NCI-H2081 treated with DMSO at 0.1 percent for 48 hours (cell line): ENCODE measurements at places on chromosomes 1 and 21.

GRCh38 chr1:79847700-79848099, 841.2 kb upstream of the ADGRL4 start:
- DNase-seq, result no peak

GRCh38 chr1:42162181-42162580, 2.4 kb downstream of the GUCA2A start:
- no peak for DNase-seq

GRCh38 chr1:54403808-54404261, 2.4 kb downstream of the SSBP3 start:
- no peak for DNase-seq

DNA sequence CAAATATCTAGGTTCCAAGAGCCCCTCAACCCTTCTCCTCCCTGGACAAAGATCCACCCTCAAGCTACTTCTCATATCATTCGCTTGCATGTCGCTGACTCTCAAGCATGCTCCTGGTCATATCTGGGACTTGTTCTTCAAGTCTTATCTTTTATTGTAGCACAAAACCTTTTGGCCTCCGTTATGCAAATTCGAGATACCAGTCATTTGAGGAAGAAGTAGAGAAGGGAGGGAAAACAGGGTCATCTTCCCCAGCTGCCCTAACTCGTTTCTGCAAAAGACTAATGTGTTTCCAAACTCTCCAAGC, 63.8 kb upstream of the ETS2 start:
- no peak for DNase-seq

GRCh38 chr1:7225711-7226505, 440.7 kb downstream of the CAMTA1 start:
- no peak for DNase-seq

GRCh38 chr1:5850503-5850902, 141.7 kb downstream of the NPHP4 start:
- no peak for DNase-seq

DNA sequence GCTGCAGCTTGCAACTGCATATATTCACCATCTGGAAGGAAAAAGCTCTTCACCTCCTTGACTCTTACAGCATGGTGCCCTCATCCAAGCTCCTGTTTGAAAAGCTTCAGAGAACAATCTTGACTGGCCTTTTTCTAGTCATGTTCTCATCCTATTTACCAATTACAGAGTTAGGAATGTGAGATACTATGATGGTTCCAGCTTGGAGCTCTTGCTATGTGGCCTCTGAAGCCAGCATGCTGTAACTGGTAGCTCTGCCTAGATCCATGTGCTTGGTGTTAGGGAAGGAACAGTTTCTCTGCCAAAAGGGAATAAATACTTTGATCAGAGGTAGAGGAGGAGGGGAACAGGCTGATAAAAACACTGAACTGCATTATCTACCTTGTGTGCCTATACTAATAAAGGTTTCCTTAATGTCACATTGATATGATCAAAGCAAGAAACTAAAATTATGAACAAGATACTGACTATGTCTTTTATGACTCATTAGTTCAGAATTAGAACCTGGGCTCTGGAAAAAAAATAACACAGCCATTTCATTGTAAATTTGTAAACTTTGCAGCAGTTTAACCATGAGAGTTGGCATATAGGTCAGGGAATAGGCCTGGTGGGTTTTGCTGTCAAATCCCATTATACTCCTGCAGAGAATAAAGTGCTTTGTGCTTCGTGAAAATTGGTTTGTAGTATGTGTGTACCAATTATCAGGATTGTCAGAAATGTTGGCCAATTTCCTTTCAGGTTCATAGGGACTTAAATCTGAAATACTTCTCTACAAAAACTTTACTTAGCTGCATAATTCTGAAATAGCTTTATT, 92.7 kb downstream of the LEPR start:
- DNase-seq, result no peak

DNA sequence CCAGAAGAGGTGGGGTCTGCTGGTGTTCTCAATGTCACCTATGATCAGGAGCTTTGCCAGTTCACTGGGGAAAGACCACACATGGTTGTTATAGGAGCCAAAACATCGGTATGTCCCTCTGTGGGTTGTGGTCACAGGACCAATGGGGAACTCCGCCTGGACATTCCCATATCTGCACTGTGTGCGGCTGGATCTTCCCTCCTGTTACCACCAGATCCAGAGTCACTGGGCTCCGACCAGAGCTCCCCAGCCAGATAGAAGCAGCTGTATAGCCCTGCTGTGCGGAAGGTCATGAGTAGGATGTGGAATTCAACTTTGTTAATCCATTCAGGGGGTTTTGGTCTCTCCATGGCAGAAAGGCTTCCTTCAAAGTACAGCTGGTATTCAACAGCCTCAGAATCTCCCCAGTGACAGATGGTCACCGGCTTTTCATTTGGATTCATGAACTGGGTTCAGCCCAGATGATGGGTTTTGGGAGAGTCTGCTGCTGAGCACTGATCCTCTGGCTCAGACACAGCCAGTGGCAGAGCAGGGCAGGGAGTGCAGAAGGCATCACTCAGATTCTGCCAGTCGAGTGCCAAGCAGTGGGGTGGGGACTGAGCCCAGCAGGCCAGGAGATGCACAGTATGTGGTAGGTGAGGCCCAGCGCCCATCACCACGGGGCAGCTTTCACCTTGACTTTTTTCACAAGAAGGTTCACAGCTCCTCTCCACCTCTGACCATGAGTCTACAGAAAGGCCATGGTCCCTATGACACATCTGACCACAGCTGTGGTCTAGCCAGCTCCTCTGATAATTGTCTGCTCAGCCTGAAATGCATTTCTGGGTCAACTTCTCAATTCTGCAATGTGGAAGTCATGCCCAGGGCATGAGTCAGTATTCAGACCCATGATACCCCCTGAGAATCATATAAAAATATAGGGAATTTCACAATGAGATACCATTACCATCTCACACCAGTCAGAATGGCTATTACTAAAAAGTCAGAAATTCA, 2.9 kb upstream of the SHCBP1L start:
- DNase-seq, result no peak

DNA sequence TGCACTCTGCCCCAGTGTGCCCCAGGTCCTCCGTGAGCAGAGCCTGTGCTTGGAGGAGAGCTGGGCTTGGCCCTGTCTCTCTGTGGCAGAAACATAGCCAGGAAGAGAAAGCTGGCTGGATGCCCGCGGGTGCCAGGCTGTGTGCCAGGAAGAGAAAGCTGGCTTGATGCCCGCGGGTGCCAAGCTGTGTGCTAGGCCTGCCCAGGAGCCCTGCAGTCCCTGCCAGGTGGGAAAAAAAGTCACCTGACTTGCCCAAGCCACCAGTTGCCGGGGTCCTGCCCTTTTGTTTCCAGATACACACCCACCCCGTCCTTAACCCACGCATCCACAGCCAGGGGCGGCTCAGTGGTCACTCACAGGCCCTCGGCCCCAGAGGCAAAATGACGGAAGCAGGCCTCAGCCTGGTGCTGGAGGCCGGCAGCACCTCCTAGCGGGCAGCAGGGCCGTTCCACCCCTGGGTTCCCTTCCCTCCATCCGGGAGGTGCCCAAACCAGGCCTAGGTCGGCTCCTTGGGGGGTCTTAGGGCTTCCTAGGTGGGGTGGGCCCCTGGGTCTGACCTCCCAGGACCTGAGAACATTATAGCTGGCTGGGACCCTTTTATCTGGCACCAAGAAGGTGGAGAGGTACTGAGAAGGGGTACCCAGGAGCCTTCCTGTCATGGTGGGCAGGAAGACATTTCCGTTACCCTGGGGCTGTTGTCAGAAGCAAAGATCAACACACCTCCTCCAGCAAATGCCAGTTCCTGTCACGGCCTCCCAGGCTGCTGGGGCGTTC, 9.1 kb downstream of the ITGB2 start:
- DNase-seq, result peak; percentile 12

GRCh38 chr1:22922640-22923039, 50.0 kb downstream of the LACTBL1 start:
- DNase-seq, result no peak

DNA sequence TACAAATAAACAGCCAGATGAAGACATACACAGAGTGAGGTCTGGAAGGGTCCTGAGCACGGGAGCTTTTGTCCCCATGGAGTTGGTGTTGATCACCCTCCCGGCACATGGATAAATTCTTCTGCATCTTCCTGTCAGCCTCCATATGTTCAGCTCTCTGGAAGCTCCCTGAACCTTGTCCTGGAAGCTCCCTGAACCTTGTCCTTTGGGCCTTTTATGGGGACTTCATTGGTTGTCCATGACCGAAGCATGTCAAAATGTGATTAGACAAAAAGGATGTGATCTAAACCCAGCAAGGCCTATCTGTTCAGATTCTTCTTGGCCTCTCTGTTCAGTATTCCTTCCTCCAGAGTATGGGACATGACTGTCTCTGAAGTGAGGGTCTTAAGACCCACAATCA, 25.4 kb upstream of the RNF11 start:
- DNase-seq, result no peak

DNA sequence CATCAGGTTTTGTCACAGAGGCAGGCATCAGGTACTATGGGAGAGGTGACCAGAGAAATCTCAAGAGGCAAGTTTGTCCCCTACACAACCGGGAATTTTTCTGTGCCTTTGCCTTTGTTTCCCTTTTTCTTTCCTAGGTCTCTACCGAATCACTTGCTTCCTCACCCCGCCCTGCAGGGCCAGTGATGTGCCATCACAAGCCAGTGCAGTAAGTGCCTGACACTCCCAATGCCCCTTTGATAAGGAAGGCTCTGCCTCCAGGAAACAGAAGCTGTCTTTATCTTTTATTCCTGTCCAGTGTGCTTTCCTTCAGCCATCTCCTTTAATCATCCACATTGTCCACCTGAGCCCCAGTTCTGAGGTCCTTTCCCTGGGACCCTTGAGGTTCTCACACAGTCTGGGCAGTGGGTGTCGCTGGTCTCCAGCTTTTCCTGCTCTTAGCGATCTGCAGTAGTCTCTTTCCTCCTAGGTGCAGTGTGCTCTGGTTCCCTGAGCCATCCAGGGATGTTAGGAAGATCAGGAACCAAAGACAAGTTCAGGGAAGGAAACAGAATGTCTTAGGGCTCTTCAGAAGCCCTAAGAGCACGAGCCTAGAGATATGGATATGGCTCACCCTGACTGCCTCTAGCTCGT, 36.6 kb downstream of the GJA5 start:
- no peak for DNase-seq

GRCh38 chr1:79815115-79815514, 808.6 kb upstream of the ADGRL4 start:
- no peak for DNase-seq

GRCh38 chr1:182217071-182217470, 155.6 kb upstream of the ZNF648 start:
- no peak for DNase-seq

DNA sequence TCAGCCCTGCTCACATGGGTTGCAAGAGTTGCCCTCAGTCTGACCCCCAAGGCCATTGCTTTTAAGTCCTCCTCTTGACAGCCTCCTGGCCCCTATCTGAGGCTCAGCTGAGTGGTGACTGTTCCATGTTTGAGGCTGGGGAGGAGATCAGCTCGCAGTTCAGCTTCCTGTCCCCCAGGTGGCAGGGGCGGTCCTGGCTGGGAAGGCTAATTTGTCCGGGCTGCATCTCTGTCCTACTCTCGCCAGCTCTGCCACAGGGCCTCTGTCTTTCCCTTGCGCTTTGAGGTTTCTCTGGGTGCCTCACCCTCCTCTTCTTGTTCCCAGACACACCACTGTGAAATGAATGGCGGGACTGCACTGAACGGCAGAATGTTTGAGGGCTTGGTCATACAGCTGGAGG, 157.3 kb downstream of the KCNJ6 start:
- no peak for DNase-seq
